Sciatic nerve (tissue), 2 donors: ENCODE measurements at places on chromosomes 12 and 14. TPM values are rescaled to one million over a fixed set of nuclear protein-coding genes. Genes with fewer than 3 reads are reported as not detected.

HRK gene
- 0.22 TPM for total RNA-seq

HOXC9 gene
- total RNA-seq = 10.2 TPM

MYH6 gene
- total RNA-seq = not detected

ZNF839 gene
- total RNA-seq = 13.8 TPM

KRT85 gene
- total RNA-seq = not detected

BEST3 gene
- total RNA-seq = not detected

CACNA1C gene
- 9.0 TPM for total RNA-seq

DNA sequence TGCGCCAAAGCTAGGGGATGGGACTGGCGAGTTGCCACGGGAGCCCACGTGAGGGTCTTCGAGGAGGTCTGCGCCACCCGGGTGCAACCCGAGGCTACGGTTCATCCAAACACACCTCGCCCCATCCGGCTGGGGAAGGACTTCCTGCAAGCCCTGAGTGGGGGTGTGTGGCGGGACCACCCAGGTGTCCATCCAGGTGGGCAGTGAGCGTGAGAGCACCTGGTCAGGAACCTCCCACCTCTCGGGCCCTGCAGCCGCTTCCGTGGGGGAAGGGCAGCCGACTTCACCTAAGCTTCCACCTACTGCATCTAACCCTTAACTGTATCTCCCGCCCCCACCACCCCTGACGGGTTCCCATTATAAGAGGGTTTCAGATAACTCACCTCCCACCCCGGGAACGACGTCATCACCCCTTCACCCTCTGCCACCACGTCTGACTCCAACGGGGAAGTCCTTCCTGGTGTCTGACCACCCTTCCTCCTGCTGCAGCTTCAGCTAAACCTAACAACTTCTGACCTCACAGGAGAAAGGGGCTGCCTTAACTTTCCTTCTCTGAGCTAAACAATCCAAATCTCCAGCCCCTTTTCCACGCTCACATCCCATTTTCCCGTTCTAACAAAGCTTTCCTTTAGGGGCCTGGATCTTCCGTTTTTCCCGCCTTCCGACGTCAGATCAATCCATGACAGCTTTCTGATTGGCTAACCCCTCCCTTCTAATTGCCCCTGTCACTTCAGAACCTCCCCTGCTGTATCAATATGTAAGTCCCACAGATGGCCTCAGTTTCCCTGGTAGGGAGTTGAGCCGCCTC is 27.4 kb upstream of the SMUG1 start:
- peak; percentile 74 for DNase-seq

GRCh38 chr12:70032076-70032475 is 207.0 kb downstream of the MYRFL start:
- no peak for DNase-seq

DNA sequence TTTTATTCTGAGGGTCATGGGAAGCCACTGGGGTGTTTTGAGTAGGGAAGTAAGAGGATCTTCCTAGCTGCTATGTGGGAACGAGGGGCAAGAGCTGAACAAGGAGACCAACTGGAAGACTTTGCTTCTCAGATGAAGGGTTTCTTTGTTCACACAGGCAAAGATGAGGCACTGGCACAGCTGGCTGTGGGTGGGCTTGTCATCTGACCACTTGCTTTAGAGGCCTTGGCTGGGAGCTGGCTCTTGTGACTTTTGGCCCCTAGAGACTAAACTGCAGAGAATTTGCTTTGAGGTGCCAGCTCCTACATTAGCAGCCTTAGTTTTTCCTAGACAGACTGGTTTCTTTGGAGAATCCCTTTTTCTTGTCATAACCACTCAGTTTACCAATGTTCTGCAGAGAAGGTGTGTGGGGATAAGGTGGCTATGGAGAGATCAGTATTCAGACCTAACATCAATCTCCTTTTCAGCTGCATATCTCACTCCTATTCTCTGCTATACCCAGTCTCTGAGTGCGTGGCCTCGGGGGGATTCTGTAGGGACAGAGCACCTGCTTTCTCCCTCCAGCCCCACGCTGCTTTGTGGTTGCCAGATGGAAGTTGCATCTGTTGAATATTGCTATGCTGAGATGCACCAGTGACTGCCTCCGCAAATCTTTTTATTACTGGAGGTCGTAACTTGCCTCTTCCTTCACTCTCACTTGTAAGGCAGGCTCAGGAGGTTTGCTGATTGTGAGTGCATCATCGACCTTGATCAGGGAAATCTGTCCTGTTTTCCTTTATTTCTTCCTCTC is 12.7 kb downstream of the PPP2R5C start:
- DNase-seq = no peak

DNA sequence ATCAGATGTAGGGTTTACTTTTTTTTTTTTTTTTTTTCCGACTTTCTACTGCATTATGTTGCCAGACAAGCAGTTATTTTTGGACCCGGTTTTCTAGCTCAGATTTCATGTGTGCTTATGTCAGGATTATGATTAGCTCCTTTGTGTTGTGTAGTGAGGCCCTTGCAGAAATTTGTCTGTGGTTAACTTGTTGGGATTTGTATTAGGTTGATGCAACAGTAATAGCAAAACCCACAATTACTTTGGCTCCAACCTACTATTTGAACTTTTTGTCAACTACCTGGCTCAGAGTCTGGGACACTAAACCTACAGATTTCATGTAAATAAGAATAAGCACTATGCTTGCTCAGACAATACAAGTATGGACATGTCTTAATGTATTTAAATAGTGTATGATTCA is 44.1 kb upstream of the KCNJ8 start:
- DNase-seq = no peak

DNA sequence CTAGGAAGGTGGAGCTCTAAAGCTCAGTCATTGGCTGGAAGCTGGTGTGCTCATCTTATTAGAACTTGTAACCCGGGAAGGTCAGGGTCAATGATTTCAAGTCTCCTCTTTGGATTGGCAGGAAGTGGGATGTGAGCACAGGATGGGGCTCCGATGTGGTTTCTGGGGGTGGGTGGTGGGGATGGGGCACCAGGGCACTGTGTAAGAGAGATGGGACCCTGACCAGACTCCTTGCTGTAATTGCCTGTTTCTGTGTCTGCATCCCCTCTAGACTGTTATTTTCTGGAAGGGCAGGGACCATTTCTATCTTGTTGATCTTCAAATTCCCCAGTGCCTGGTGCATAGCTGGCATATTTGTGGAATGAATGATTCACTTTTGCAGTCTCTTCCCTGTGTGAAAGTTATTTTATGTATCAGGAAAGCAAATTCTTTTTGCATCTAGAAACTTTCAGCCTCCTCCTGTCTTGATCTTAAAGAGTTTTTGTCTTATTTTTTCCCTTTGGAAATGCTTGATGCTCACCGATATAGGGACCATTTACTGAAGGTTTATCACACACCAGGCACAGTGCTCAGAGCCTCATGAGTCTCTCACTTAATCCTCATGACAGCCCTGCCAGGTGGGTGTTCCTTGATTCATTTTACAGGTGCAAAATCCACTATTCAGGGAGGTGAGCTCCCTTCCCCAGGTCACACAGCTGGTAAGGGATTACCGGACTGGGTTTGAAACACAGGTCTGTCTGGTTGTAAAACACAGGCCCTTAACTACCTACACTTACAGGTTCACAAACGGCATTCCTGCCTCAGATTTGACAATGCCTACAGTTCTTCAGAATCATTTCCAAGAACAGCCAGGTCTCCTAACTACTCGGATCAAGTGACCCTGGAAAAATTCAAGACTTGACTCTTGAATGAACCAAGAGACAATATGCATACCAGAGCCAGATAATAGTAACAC is 86.9 kb upstream of the IGF1 start:
- DNase-seq = no peak

DNA sequence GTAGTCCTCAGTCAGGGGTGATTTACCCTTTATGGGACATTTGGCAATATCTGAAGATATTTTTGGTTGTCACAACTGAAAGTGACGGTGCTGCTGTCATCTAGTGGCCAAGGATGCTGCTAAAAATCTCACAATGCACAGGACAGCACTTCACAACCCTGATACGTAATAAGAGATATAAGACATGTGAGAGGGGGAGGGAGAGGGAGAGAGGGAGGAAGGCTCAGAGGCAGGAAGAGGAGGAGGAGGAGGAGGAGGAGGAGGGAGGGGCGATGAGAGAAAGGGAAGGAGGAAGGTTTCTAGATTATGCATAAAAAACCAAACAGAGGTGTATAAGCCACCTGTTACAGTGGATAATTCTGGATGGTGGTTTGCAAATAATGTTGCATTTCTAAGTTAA is 14.3 kb downstream of the MYL2 start:
- no peak for DNase-seq

GRCh38 chr14:54643696-54644176 is 76.8 kb downstream of the SAMD4A start:
- no peak for DNase-seq

DNA sequence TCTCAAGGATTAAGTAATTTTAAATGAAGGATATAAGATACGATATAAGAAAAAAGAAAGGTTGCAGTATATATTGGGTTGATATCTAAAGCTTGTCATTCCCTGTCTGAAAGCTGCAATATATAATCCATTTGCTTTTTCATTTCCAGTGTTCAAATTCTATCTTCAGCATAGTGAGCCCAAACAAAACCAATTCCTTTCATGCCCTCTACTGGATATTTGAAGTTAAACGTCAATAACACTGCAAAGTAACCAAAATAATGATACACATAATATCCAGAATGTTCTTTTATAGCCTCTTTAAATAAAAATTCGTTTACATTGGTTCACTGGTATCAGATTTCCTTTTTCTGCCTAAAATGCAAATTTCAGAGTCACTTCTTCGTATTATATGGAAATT is 64.5 kb upstream of the DAAM1 start:
- no peak for DNase-seq

DNA sequence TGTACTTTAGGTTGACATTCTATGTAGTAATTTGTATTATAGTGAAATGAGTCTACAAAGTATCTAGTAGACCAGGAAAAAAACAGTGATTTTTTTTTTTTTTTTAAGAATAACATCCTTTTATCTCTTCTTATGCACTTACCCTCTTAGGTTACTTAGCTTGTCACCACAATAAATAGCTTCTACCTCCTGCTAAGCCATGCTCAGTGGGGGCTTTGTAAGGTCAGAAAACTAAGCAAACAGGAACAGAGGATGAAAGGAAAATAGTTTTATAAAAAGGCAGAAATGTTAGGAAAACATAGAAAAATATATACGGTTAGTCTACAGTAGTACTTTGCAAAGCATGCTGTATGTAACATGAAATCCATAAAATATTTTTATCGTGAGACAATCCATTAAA is 385.3 kb upstream of the ATXN7L3B start:
- DNase-seq = no peak

GRCh38 chr14:56687123-56687522 is 107.5 kb downstream of the TMEM260 start:
- DNase-seq = no peak

GRCh38 chr12:93186131-93186530 is 191.6 kb upstream of the NUDT4 start:
- no peak for DNase-seq

GRCh38 chr12:12534975-12535374 is 27.7 kb downstream of the DUSP16 start:
- DNase-seq = no peak

DNA sequence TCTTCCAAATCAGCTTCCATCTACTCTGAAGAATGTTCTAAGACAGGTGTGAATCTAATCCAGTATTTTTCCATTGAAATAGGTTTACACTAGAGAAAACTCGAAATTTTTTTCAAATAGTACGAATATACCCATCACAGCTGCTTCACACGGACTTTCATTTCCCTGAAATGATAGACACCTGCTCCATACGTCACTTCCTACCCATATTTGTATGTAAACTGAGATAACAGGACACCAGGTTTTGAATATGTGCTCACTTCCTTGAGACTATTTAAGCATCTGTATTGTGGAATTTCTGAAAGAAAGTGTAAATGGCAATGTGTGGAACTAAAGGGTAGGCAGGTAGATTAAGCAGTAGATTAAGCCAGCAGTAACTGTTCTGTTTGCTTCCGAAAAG is 13.4 kb upstream of the ITPR2 start:
- no peak for DNase-seq

GRCh38 chr12:30613119-30613830 is 82.4 kb downstream of the IPO8 start:
- no peak for DNase-seq

DNA sequence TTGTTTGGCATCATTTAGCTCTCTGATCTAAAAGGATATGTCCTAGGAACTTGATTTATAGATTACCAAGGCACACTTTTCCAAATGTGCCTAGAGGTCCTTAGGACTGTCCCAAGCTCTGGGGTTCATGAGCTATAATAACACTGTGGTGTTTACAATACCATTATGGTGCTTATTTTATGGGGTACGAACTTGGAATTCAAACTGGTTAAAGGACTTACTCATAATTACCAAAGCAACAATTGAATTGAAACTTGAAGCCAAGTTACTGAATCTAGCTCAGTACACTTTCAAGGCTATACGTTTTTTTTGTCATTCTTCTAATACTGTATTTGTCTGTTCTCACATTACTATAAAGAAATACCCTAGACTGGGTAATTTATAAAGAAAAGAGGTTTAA is 9.6 kb upstream of the TEP1 start:
- DNase-seq = no peak

GRCh38 chr12:103799504-103799856 is 41.6 kb downstream of the NT5DC3 start:
- no peak for DNase-seq

GRCh38 chr12:68175557-68176061 is 16.1 kb upstream of the IFNG start:
- no peak for DNase-seq

DNA sequence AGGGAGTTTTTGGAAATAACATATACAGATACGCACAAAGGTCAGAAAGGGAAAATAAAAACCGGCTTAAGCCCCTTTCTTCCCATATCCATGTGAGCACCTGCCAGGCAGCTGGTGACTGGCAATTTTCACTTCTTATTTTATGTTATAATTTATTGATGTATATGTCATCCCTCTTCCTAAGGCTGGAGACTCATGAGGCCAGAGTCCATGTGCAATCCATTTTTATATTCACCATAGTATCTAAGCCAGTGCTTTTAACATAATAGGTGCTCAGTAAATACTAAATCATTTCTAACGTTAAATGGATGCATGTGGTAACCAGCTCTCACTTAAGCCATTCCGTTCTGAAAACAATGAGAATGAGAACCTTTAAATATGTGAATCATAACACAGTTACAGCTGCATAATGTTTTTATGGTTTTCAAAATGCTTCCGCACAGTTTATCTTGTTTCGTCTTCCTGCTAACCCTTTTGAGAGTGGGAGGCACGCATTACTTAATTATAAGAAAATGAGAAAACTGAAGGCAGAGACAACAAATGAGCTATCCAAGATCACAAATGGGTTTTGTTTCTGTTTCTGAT is 178.3 kb downstream of the CACNA1C start:
- DNase-seq = no peak

DNA sequence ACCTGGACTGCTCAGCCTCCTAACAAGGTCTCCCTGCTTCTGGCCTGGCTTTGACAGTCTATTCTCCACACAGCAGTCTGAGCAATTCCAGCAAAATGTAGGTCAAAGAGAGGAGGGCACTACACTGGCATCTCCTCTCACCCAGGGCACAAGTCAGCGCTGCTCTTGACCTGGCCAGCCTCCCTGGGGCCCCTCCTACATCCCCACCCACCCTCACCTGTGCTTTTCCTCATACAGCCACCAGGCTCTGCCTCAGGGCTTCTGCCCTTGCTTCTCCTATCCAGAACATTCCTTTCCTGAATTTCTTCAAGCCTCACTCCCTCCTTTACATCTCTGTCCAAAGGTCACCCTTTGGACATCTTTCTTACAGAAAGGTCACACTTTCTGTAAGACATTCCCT is 33.7 kb downstream of the GALNT4 start:
- no peak for DNase-seq
